ENCODE measurements at places on chromosomes 2 and 18.

DNA sequence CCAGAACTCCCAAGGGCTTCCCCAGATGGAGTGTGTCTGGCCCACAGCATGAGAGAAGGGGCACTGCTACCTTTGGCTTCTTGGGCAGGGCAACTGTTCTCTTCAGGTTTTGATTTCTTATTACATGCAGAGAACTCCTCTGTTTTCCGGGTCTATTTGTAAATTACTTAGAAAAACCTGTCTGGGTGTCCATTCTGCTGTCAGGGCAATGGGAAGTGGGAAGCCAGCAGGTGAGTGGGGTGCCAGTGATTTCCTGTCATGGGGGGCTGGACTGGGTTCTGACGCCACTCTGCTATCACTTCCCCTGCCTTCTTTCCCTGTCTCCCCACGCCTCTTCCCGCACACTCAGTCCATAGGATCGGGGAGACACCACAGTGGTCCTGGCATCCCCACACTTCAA lies 58.0 kb upstream of the LGALSL start:
- no peak for DNase-seq

DNA sequence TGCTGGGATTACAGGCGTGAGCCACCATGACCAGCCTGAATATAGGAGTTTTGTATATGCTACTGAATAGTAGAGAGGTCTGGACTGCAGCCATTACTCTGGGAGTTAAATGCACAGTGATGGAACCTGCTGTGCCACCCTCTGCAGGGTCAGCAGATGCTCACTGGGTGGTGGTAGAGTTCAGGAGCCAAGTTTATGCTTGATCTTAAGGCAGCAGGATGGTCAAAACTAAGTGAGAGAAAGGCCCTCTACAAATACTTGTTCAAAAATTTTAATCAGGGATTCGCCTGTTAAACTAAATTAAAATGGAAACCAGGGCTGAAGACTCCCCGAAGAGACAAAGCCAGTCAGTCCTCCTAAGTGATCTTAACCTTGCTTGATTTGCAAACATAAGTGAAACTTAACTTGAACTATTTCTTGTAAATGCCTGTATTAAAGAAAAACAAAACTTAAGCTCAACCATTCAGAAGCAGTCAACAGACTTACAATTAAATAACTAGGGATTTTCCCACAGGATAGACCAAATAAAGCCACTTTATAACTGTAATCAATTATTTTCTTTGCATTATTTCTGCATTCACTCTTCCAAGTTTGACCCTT lies 4.2 kb upstream of the WDFY1 start:
- no peak for DNase-seq

DNA sequence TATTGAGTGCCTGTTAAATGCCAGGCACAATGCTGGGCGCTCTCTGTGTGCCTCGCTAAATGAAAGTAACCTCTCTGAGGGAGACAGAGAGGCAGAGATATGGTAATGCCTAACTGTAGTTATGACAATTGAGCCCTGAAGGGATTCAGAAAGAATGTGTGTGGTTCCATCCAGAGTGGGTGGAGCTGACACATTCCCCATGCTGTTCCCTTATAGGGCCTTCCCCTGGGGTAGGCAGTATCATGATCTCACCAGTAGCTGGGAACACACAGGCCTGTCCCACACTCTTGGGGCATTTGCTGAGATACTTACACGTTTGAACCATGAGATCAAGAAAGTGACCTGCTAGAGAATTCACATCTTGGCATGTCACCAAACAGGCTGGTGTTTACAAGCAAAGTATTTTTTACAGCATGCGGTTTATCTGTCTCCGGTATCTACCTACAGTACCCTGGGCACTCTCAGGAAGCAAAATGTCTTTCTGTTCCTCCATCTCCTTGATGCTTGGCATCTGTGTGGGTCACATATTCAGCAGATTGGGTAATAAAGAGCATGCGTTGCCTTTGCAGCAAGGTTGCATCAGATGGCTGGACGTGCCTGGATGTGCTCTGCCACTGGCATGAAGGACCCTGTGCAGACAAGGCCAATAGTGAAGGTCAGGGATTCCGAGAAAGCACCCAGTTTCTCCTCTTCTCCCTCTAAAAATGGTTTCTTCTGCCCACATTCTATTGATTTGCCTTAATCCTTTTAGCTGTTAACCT lies 9.4 kb downstream of the CTIF start:
- no peak for DNase-seq

- DNase-seq, result no peak
Measured at GRCh38 chr18:29496152-29496680, 1319.3 kb upstream of the CDH2 start.

DNA sequence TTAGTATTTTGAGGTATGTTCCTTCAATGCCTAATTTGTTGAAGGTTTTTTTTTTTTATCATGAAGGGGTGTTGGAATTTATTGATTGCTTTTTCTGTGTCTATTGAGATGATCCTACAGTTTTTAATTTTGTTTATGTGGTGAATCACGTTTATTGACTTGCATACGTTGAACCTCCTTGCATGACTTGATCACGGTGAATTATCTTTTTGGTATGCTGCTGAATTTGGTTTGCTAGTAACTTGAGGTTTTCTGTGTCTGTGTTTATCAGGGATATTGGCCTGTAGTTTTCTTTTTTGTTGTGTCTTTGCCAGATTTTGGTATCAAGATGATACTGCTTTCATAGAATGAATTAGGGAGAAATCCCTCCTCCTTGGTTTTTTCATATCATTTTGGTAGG lies 23.9 kb downstream of the CLIP4 start:
- no peak for DNase-seq

GRCh38 chr2:75525434-75526310 lies 35.1 kb downstream of the EVA1A start:
- no peak for DNase-seq

DNA sequence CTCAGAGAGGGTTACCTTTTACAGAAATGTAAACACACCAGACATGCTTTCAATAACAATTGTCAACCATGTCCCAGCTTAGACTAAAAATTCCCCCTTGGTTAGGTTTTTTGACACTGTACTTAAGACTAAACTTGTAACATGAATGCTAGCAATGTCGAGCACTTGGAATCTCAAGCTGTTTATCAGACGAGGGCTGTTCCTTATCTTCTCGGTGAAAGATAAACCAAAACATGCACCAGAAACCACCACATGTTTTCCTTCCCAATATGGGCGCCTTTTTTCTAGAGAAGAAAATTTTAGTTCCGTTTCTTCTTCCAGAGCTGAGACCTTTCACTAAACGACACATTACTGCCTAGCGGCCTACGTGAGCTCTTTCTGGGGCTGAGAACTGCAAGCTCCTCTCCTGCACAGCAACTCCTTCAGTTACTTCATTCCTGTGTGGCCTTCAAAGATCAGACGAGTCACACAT lies 42.4 kb upstream of the ACKR3 start:
- no peak for DNase-seq

- DNase-seq, result no peak
Measured at GRCh38 chr2:137255990-137256389, 490.6 kb downstream of the THSD7B start.

GRCh38 chr18:32424696-32425095 lies 46.0 kb downstream of the GAREM1 start:
- no peak for DNase-seq

DNA sequence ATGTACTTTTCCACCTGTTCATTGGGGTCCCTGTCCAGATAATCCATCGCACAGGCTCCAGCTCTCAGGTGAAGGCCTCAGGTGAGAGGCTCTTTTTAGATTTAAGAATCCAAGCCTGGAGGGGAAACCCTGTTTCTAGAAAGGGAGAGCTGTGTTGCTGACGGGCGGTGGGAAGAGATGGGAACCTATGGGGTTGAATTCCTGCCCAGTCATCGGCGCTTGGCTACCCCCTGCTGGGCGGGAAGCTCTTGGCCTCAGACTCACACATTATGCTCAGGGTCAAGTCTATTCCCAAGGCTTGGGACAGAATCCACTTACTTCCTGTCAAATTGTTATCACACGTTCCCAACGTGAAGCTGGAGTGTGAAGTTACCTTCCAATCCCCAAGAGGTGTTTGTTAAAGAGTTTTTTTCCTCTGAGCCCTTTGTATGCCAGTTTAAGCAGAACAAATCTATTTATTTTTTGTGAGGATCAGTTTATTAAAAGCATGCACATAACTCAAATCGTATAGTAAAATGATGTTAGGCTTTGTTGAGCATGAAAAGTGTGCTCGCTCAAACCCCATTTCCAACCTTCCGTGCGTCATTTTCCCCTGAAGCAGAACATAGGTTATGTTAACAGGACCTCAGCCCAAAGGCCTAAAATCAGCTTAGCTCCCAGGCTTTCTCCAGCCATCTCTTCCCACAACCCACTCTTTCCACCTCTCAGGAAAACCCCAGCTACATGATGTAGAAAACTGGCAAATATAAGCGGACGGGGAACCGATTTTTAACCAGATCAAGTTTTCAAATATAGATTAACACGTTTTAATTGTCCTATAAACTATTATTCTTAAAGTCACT lies 181.7 kb upstream of the ETAA1 start:
- DNase-seq, result peak; percentile 64

- DNase-seq, result no peak
Measured at GRCh38 chr18:2618009-2618408, 37.5 kb upstream of the SMCHD1 start.

DNA sequence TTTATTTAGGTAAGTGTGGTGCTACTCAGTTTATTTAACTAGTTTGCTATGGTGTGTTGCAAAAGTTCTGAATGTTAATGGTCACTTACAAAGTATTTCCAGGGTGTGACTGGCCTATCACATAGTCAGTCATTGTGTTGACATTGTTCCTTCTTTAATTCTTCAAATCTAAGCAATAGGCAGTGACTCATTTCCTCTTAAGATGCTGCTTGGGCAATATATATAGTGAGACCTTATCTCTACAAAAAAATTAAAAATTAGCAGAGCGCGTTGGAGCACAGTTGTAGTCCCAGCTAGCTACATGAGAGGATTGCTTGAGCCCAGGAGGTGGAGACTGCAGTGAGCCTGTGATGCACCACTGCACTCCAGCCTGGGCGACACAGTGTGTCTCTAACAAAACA lies 5.8 kb upstream of the CCDC88A start:
- DNase-seq, result no peak

GRCh38 chr2:218332920-218333645 lies 23.6 kb upstream of the CATIP start:
- DNase-seq, result no peak

GRCh38 chr2:206442833-206443734 lies at the start of gene ADAM23:
ADAM23 (plus strand) TSS chr2:206443532; CDS start chr2:206443867, 335 bp downstream.
- DNase-seq, result peak; percentile 63

DNA sequence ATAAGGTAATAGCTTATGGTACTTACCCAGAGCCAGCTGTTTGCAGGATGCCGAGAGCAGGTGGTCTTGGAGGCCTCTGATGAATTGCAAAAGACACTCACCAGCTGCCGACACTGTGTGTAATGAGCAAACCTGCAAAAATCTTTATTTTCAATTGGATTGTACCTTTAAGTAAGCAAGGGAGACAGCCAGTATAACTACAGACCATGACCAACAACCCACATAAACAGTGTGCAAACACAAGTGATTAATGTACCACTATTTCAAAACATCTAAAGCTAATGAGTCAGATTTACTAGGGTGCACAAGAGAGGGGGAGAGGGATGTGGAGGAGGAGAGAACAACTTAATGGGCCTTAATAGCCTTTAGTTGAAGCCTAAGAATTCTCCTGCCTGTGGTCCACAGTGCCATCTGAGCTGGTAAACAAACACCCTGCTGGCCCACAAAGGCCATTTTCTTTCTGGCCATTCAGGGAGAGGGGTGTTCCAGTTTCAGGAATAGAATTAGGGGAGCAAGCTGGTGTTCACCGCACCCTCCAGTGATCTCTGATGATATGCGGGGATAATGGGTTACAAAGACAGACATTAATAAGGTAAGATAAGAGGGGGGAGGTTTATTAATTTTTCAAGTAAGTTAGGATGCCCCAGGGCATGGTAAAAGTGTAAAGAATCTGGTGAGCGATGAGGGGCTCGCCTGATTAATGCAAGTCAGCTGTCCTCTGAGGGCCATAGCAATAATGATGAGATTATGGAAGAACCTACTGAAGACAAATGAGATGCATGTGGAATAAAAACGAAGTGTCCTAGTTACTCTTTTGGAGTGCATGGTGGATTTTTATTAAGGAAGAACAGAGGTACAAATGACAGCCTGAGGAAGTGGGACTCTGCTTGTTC lies 196.4 kb downstream of the HRH4 start:
- no peak for DNase-seq

GRCh38 chr2:8394569-8395359 lies 287.1 kb upstream of the ID2 start:
- DNase-seq, result no peak

DNA sequence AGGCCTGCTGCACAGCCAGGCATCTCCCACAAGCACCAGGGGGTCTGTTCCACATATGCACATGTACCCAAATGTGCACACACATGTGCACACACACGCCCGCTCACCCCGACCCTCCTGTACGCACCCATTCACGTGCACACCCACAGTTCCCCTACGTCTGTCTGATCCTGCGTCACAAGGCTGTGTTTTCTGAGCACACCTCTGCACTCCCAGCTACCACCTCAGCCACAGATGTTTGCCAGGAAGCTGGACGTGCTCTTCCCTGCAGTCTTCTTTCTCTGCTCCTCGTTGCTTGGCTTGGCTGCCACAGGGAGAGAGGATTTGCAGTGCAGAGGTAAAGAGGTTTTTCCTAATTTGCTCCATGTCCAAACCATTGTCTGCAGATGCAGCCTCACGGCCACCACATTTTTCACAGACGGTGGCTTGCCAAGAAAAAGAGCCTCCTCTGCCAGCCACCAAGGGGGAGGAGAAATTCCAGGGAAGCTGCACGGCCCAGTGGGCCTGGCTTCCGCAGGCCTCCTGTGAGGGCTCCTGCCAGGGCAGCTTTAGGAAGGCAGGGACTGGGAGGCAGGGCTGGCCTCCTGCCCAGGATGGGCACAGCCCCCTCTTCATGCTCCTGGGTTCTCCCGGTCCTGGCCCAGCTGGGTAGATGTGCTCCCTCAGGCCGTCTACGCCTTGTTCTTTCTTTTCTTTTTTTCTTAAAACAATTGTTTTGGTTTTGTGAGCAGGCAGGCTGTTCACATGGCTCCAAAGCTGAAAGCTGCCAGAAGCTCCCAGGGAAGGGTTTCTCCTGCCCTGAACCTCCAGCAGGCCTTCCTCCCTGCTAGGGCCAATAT lies 29.3 kb upstream of the HS6ST1 start:
- DNase-seq, result no peak

GRCh38 chr18:5488844-5489243 lies 55.0 kb downstream of the EPB41L3 start:
- no peak for DNase-seq

DNA sequence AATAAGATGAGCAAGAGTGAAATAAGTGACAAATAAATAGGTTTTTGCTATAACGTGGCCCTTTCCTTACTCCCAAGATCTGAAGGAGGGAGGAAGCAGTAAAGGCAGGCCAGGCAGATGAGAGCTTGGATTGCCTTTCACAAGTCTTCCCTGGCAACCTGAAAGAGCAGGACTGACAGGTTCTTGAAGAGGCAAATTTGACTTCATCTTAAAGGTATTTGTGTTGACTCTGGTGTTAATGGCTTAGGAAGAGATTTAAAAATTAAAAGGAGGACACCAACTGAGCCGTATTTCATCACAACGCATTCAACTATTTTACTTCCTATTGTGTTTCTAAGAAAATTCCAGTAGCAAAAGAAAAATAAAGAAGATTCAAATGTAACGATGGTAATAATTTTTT lies 3.2 kb downstream of the STRN start:
- DNase-seq, result no peak
